ENCODE measurements at places on chromosomes 3 and 15.

- no peak for DNase-seq
These were observed 136.0 kb upstream of the CFAP20DC start for GRCh38 chr3:59185591-59186369.

GRCh38 chr3:55909373-55909772, 422.3 kb upstream of the WNT5A start:
- DNase-seq: no peak

DNA sequence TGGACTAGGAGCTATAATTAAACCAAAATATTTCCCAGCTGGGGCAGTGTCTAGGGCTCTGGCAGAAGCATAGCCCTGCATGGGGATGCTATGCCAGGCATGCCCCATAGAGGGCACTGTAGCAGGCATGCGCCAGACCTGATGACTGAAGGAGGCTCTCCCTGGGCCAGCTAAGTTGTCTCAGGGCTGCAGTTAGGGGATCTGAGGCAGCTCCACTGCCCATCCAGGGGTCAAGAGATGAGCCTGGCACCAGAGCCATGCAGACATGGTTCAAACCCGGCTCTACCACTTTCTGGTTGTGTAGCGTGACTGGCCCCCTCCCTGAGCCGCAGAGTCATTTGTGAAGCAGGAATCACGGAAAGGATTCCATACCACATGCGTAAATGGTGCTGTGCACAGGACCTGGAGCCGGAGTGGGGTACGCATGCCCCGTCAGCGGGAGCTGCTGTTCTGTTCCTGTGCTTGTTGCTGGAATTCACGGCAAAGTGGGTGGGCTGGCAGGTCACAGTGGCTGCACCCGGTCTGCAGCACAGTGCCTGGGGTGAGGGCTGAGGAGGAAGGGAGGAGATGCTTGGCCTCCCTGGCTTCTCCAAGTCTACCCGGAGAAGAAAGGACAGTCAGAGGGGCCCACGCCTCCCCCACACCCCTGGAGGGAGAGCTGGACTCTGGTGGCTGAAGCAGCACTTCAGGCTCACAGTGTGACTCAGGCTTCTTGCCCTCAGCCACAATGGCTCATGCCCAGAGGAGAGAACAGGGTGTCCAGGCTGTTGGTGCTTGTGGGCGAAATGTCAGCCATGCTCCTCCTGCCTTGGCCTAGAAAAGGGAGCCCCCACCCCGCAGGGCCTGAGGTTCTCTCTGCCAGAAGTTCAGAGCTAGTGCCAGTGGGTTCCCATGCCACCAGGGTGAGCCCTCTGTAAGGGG, 43.1 kb downstream of the DNASE1L3 start:
- peak; percentile 69 for DNase-seq

- no peak for DNase-seq
These were observed 88.7 kb downstream of the CACNA2D3 start for GRCh38 chr3:54211097-54211496.

- no peak for DNase-seq
These were observed 27.6 kb downstream of the ZNF860 start for GRCh38 chr3:32009101-32009500.

DNA sequence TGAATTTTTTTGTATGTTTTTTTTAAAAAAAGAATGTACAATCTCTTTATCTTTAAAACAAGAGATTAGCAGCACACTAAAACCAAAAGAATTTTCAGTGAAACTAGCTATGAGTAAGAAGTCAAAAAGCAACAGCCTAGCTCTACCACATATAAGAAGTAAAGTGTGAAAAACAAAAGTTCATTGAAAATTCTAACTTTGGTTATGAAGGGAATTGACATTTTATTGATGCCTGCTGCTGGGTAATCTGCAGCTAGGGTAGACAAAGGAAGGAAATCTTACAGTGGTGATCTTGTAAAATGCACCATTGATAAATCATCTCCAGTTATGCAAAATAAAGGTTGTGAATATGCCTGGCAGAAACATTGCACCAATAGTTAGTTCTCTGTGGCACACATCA, 37.8 kb upstream of the FOXB1 start:
- no peak for DNase-seq

DNA sequence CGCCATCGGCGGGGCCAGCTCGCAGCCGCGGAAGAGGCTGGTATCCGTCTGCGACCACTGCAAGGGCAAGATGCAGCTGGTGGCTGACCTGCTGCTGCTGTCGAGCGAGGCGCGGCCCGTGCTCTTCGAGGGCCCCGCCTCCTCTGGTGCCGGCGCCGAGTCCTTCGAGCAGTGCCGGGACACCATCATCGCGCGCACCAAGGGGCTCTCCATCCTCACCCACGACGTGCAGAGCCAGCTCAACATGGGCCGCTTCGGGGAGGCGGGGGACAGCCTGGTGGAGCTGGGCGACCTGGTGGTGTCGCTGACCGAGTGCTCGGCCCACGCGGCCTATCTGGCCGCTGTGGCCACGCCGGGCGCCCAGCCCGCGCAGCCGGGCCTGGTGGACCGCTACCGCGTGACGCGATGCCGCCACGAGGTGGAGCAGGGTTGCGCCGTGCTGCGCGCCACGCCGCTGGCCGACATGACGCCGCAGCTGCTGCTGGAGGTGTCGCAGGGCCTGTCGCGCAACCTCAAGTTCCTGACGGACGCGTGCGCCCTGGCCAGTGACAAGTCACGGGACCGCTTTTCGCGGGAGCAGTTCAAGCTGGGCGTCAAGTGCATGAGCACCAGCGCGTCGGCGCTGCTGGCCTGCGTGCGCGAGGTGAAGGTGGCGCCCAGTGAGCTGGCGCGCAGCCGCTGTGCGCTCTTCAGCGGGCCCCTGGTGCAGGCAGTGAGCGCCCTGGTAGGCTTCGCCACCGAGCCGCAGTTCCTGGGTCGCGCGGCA, 1.8 kb downstream of the TLNRD1 start:
- no peak for DNase-seq

DNA sequence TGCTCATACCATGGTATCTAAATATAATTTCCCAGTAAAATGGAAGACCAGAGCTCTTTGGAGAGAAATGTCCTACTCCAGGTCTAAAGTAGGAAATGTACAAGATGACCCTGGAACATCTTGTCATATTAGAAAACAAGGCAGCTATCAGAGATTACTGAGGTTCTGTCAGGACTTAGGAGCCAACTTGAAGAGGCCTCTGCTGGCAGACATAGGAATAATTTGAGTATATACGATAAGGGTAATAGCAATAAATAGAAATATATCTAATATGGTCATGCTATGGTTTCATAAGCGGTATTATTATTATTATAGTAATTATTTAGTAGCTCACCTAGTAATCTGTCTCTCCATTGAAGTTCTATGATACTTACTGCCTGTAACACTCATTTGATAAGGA, 224.2 kb downstream of the SOX2 start:
- no peak for DNase-seq

DNA sequence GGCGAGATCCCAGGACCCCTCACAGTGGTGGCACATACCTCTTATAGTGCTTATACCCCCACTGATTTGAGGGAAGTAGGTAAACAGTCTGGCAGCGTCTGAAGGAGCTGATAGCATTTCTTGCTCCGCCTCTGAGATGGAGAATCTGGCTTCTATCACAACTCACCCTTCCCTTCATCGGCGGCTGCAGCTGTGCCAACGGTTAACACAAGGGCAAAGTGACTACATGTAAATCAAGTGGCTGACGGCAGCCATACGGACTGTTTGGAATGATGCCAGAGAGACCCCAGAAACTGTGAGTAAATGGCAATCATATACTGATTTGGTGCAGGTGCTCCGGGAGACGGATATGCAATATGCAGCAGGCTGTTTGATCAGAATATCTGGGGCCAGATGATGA, 66.8 kb upstream of the UNC13C start:
- DNase-seq: no peak

DNA sequence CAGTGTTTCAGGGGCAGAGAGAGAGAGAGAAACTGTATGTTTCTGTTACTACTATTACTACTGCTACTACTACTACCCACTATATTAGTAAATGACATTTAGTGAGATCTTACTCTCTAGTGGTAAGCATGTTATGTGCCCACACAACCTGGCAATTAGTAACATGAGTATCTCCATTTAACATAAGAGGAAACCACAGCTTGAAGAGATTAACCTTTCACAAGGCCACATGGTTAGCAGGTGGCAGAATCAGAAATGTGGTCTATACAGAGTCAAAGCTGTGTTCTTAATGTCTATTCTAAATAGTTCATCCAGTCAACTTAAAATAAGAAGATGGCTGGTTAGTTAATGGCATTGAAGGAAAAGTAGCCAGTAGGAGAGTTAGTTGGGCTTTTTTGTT, 961.6 kb downstream of the MCTP2 start:
- no peak for DNase-seq

DNA sequence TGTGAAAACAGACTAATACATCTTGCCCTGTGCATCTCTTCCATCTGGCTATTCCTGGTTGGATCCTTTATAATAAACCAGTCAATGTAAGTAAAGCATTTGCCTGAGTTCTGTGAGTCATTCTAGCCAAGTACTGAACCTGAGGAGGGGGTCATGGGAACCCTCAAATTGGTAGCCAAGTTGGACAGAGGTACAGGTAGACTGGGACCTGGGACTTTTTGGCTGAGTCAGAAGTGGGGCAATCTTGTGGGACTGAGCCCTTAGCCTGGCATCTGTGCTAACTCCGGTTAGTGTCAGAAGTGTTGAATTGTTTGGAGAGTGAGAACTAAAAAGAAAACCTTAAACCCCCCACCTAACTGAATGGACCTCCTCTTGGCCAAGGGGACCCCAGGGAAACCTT, 21.0 kb upstream of the LIMD1 start:
- DNase-seq: no peak

DNA sequence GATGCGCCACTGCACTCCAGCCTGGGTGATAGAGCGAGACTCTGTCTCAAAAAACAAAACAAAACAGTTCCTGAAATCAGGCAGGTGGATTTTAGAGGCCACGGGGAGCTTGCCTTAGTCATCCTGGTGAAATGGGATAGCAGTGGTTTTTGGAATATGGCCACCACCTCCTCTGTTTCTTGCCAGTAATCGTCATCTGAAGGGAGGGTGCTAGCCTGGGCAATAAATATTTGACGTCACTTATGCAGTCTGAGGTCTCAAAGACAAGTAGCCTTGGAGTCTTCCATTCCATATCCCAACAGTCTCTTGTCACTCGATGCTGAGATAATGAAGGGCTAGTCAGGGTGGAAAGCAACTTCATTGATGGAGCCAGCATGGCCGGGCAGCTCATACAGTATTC, 55.2 kb downstream of the KCNAB1 start:
- DNase-seq: no peak

DNA sequence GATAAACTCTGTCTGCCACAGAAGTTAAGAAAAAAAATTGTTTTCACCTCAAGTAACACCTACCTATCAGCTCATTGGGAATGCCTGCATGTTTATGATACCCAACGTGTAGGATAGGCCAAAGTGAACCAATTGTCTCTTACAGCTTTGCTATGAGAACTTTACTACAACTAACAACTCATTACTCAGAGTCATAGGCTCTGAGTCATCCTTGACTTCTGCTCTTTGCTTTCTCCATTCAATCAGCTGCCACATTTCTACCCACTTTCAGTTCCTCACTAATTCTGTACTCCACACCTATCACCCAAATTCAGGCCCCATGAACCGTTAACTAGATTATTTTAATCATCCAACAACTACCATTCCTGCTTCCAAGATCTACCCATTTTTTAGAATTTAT, 843.9 kb downstream of the TUSC7 start:
- no peak for DNase-seq

- DNase-seq: no peak
These were observed 145.7 kb upstream of the MEIS2 start for GRCh38 chr15:37246065-37246464.

Measured in stimulated activated CD4-positive, alpha-beta T cell treated with anti-CD3 and anti-CD28 coated beads, Interleukin-1b, Interleukin-23, amount 100 ng/mL, for 48 hours (primary cell).